SJSA1 (cell line): ENCODE measurements at places on chromosomes 7 and 10.

DNA sequence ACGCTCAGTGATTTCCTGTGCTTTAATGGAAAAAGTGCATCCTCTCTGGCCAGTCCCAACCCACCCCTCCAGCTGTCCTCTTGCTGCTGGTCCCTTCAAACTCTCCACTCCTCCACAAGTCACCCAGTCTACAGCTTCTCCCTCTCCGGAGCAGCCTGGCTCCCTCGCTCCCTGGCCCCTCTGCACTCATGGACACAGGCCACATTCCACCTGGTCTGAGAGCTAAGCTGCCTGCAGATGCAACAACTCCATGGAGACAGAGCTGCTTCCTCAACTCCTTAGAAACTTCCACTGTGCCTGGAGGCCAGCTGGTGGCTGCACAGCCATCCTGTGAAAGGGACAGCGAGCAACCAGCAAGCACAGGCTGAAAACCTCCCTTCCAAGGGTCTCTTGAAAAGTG, 88.0 kb downstream of the GPR26 start:
- DNase-seq = no peak

DNA sequence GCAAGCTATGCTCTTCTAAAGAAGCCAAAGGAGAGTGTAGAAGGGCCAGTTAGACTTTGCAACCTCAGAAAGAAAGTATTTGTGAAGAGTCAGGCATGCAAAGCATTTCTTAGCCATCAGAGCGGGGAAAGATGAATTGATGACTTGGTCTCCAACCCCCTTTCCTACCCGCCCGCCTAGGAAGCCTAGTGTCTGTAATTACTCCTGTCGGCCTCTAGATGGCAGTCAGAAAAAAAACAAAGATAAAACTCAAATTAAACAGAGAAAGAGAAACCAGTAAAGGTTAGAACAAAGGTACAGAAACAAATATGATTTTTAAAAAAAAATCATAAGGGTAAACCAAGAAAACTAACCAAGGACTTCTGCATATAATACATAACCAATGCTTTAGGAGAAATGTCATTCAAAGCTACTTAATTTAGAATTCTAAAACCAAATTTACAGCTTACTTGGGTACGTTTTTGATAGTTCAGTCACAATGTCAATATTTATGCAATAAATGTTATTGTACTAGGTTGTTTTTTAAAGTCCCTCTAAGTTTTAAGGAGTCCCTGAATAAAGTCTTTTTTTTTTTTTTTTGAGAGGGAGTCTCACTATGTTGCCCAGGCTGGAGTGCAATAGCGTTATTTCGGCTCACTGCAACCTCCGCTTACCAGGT, 97.6 kb downstream of the LYZL1 start:
- DNase-seq = peak; percentile 53

DNA sequence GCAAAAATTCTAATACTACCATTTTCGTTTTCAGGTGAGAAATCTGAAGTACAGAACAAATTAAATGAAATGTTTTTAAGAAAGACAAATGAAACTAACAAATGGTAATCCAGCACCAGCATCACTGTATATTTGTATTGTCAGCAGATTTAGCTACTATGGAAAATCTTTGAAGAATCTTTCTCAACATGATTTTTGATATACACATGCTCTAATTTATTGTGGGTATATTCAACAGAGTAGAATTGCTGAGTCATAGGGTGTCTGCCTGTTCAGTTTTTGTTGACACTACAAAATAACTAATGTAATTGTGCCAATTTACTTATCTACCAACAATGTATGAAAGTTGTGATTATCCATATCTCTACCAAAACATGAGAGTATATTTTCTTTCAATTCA, 437.6 kb downstream of the PCDH15 start:
- DNase-seq = no peak

DNA sequence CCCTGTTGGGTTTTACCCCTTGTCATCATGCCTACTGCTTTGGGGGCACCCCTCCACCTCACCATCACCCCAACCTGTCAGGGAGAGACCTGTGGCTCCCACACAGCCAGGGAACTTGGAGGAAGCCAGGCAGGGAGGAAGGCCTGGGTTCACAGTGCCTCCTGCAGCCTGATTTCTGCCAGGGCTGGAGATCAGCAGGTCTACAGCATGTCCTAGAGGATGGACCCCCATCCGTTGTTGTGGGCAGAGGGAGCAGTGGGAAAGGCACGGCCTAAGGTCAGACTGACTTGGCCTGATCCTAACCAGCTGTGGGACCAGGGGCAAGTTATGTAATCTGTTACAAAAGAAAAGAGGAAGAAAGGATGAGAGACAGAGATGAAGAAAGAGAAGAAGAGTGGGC, 28.2 kb downstream of the ZCCHC24 start:
- no peak for DNase-seq

GRCh38 chr10:94037286-94037685, 43.6 kb downstream of the PLCE1 start:
- no peak for DNase-seq

GRCh38 chr7:39299695-39300094, 266.5 kb upstream of the YAE1 start:
- no peak for DNase-seq

DNA sequence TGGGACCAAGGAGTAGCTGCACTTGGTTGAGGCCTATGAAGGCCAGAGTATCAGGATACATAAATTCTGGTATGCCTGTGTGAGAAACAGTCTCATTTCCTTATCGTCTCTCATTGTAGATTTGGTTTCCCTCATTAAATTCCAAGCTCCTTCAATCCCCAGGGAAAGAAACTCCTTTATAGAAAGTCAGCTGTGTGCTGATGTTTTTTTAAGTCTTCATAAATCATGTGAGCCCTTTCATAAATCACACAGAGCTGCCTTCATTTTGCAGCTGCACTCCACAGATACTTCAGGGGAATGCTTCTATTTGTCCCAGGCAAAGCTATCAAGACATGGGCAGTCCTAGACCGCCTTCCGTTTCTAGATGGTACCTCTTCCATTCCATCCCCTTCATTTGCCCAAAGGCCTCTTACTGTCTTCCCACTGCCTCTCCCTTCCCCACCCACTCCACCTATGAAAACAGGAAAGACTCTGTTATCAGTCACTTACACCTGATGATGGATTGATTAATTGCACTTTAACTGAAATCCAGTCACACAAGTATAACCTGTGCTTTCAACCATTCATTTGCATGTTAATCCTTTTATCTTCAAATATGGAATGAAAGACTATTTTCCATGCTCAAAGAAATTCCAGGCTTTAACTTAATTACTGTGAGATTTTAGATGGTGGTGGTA, 290.2 kb downstream of the C7orf25 start:
- DNase-seq = no peak

- no peak for DNase-seq
Measured at GRCh38 chr10:12413369-12413711, 64.0 kb downstream of the CAMK1D start.

DNA sequence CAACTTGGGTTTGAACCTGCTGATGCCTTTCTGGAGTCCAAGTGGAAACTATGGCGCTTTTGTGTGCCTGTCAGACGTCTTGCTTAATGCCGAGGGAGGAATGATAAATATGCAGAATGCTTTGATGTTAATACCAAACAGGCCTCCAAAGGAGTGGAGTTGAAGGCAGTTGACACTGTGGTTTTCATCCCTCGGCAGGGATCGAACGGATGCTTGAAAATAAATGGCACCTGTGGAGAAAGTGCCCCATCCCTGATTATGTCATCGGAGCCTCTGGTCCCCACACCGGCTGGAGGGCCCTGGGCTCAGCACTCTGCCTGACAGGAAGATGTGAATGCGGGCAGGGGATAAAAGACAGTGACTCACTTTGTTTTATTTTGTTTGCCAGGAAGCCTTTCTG, 148.7 kb upstream of the GPR26 start:
- no peak for DNase-seq

- no peak for DNase-seq
Measured at GRCh38 chr7:31074403-31075085, 22.4 kb downstream of the ADCYAP1R1 start.

DNA sequence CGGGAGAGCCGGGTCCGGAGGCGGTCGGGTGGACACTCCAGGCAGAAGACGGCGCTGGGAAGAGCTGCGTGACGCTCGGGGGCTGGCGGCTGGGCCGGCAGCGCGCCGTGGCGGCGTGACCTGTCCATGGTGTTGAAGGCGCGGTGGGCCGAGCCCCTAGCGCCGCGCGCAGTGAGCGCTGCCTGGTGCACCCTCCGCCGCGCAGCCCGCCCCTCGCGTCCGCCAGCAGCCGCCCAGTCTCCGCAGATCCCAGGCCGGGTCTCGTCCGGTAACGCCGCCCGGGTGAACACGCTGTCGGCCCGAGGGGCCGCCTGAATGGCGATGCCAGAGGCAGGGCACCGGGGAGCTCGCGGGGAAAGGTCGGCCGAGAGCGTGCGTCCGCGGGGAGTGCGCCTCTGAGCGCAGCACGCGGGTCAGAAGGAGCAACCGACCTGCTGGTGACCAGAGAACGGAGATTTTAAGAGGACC, 657 bp upstream of the TMEM178B start:
- peak; percentile 40 for DNase-seq

- DNase-seq = peak; percentile 87
Measured at GRCh38 chr7:98617051-98617959, at the start of gene NPTX2. NPTX2 (plus strand) TSS chr7:98617285; CDS start chr7:98617462, 177 bp downstream.

- DNase-seq = no peak
Measured at GRCh38 chr7:886626-887487, 10.5 kb downstream of the GET4 start.

DNA sequence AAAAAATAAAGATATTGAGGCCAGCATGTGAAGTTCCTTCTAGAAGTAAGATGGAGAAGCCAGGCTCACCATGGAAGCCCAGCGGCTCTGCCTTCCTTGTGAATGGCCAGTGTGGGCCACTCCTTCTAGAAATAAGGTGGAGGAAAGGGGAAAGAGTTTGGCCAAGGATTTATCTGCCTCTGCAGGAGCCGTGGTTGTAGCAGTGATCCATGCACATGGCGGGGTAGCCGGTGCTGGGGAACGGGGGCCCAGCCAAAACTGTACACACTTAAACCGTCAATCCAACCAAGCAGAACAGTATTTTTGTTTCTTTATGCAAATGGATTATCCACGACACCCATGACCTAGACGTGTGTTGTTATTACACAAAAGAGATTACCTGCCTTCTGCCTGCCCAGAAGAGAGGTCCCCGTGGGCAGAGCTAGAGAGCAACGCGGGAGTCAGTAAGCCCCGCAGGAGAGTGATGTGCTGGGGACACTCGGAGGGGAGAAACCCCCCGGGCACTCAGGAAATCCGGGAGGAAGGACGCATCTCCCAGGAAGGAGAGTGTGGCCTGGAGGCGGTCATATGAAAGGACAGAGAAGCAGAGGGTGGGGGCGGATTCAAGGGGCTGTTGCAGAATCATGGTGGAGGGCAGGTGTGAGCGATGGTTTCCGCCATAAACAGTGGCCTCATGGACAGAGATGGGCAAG, 218.4 kb upstream of the PPP2R2D start:
- no peak for DNase-seq

DNA sequence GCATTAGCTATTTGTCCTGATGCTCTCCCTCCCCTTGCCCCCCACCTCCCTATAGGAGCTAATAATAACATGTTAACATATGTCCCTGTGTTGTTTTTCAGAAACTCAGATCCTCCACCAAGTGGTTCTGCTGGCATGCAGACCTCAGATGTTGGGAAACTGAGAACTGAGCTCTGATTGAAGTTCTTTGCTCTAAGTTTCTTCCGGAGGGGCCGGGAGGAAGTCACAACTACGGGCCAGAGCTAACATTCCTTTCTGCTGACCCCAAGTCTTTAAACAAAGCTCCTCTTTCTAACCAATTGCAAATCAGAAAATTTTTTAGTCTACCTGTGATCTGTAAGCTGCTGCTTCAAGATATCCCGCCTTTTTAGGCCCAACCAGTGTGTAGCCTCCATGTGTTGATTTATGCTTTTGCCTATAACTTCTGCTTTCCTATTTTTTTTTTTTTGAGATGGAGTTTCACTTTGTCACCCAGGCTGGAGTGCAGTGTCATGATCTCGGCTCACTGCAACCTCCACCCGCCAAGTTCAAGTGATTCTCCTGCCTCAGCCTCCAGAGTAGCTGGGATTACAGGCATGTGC, 66.6 kb downstream of the LYZL1 start:
- DNase-seq = no peak

GRCh38 chr10:96878057-96878456, 46.0 kb downstream of the LCOR start:
- DNase-seq = no peak

DNA sequence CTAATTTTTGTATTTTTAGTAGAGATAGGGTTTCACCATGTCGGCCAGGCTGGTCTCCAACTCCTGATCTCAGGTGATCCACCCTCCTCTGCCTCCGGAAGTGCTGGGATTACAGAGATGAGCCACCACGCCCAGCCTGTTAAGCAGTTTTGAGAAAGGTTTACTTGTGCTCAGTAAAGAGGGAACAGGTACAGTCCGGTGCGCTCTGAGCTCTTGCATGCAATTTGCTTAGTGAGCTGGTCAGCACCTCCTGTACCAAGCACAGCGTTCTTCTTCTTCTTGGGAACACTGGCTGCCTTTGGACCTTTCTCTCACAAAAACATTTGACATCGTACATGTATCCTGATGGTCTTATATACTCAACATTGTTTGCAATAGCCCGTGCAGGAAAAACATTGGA, 118.3 kb downstream of the AKR1D1 start:
- DNase-seq = no peak
